ENCODE measurements at places on chromosomes 4 and X.

DNA sequence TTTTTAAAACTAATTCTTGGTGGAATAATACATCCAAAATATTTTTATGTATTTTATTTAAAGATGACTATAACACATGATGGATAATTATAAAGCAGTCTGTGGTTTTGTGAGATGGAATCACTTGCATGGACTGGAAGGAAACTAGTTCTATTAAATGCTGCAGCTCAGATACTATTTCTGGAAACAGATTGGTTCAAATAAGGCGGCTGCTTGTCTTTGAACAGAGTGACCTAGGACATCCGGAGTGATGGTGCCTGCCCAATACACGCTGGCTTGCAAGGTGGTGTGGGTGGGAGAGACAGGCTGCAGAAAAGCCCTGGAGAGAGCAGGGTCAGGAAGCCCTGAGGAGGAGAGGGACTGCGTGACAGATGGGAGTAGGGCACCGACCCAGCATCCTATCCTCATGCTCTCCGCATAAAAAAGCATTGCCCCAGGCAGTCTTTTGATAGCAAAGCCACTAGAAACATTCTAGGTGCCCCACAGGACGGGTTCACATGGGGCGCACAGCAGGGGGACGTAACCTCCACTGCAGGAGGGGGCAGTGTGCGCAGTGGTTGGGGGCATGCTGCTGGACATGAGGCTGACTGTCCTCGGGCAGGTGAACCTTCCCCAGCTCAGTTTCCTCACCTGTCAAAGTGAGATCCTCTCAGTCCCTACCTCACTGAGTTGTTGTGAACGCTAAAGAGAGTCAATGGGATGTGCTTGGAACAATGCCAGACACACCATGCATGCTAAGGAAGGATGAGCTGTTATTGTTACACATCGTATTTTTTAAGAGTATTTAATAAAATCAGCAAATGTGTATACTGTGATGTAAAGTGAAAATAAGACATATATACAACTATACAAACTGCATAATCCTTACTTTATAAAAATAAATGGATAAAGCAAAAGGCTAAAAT is 71.3 kb downstream of the EVC2 start:
- DNase-seq: no peak

DNA sequence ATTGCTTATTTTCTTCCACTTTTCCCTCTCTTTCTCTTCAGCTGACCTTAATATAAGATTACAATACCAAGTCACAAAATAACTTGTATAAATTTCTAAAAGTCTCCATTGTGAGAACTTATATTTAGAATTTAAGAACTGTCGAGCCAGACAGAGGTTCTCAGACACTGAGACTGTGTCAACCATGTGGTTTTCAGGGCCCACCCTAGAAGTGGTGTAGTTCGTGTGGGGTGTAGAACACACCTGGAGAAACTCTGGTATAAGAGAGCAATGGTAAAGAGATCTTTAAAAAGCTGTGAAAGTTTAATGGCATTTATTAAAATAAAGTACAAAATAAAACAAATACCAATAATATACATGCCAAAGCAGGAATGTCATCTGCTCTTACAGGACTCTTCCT is 19.7 kb downstream of the CPEB2 start:
- DNase-seq: no peak

GRCh38 chr4:159598602-159599001 is 495.7 kb downstream of the RAPGEF2 start:
- no peak for DNase-seq

GRCh38 chr4:1136048-1136447 is 22.7 kb upstream of the RNF212 start:
- DNase-seq: no peak

DNA sequence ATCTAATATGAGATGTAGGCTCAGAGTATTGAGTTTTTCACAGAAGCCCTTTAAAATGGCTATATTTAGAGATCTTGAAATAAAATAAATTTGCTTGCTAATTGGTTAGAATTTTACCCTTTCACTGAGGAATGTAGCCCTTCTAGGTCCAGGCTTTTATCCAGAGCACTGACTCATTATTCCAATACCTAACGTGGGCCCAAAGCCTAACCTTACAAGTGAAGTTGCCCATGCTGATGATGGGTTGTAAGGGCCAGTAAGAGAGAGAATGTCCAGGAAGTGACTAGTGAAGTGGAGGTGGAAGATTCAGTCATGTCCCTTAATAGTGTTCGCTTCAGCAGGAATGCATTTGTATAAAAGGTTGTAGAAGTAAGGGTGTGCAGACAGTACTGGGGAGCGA is 155.9 kb downstream of the STIM2 start:
- no peak for DNase-seq

DNA sequence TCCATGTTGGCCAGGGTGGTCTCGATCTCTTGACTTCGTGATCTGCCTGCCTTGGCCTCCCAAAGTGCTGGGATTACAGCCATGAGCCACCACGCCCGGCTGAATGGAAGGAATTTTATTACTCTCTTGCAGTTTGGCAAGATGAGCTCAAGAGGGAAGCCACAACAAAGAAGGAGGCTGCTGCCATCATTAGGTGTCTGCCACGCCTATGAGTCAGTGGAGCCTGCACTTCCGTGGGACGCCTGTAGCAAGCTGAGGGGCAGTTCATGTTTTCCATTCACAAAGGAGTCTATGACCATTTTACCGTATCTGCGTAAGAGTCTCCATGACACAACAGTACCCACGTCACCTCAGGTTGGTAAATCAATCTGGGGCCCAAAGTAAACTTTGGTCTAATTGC is 51.2 kb upstream of the CHRNA9 start:
- DNase-seq: no peak

- peak; percentile 55 for DNase-seq
Measured at GRCh38 chr4:3491681-3492405, 28.7 kb downstream of the DOK7 start.

GRCh38 chr4:143668930-143669552 is 31.4 kb downstream of the FREM3 start:
- no peak for DNase-seq
